ENCODE measurements at places on chromosomes 6 and 20. TPM values are rescaled to one million over a fixed set of nuclear protein-coding genes. Genes with fewer than 3 reads are reported as not detected.

FABP7 gene
- polyA plus RNA-seq = not detected

BTN2A1 gene
- polyA plus RNA-seq = 18.4 TPM

KCNQ5 gene
- polyA plus RNA-seq = 5.7 TPM

GTSF1L gene
- polyA plus RNA-seq = not detected

SEMG1 gene
- not detected for polyA plus RNA-seq

STX11 gene
- polyA plus RNA-seq = 1.9 TPM

EPHA7 gene
- polyA plus RNA-seq = not detected

Measured in GM23248 (cell line).